Right renal cortex interstitium (tissue), 3 donors: ENCODE measurements at places on chromosomes 7 and 10. TPM values are rescaled to one million over a fixed set of nuclear protein-coding genes. Genes with fewer than 3 reads are reported as not detected.
A peak's percentile ranks its signal among the peaks of the same experiment; 100 is the strongest.

DNA sequence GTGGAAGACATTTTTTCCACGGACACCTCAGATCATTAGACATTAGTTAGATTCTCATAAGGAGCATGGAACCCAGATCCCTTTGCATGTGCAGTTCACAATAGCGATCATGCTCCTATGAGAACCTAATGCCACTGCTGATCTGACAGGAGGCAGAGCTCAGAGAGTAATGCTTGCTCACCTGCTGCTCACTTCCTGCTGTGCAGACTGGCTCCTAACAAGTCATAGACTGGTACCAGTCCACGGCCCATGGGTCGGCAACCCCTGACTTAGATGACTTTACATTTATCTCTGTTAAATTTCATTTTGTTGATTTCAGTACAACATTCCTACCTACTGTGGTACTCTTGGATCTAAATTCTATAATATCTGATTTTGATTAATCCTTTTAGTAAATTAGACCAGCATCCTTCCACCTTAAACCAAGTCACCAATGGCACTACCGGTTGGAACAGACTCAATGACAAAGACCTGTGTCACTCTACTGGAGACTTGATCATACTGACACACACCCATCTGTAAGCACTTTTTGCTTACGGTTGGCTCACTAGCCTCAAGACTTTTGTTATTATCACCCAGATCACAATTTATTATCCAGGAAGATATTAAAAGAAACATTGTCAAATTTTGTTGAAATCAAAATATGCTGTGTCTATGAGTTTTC lies 8.0 kb upstream of the CCDC71L start:
- DNase-seq = no peak

- no peak for DNase-seq
Measured at GRCh38 chr10:114380060-114380459, 24.2 kb downstream of the AFAP1L2 start.

GRCh38 chr7:41238851-41239331 lies 464.0 kb downstream of the INHBA start:
- DNase-seq = peak; percentile 10

LRMDA gene
- polyA plus RNA-seq = 21.2 TPM

OR6B1 gene
- not detected for polyA plus RNA-seq

DNA sequence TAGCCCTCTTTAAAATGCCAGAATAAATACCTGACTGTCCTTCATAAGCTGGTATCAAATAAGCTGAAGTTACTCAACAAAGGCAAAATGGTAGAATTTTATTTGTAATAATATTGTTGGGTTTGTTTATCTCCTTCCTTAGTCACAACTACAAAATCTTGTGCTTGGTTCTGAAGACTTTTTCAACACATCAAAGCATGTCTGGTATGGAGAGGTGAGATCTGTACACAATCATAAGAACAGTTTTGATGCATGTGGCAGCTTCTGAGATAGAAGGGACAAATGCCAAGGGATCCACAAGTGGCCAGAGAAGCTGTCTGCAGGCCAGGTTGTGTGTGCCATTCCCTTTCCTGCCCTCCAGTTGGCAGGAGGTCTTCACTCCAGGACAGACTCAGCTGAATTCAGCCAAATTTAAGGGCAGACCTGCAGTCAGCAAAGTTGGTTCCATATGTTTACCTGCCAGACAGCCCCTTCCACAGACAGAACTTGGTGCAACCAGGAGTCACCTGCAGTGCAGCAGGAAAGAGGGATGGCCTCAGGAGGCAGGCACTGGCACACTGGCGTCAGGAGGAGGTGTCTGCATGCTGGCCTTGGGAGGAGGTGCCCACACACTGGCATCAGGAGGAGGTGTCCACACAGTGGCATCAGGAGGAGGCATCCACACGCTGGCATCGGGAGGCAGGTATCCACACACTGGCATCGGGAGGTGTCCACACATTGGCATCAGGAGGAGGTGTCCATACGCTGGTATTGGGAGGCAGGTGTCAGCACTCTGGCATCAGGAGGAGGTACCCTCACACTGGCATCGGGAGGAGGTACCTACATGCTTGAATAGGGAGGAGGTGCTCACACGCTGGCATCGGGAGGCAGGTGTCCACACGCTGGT lies 93.1 kb upstream of the IKZF1 start:
- DNase-seq = no peak

GRCh38 chr7:26182283-26182682 lies 18.3 kb downstream of the HNRNPA2B1 start:
- DNase-seq = no peak
